ENCODE measurements at places on chromosomes 3 and 15. TPM values are rescaled to one million over a fixed set of nuclear protein-coding genes. Genes with fewer than 3 reads are reported as not detected.
A peak's percentile ranks its signal among the peaks of the same experiment; 100 is the strongest.

DNA sequence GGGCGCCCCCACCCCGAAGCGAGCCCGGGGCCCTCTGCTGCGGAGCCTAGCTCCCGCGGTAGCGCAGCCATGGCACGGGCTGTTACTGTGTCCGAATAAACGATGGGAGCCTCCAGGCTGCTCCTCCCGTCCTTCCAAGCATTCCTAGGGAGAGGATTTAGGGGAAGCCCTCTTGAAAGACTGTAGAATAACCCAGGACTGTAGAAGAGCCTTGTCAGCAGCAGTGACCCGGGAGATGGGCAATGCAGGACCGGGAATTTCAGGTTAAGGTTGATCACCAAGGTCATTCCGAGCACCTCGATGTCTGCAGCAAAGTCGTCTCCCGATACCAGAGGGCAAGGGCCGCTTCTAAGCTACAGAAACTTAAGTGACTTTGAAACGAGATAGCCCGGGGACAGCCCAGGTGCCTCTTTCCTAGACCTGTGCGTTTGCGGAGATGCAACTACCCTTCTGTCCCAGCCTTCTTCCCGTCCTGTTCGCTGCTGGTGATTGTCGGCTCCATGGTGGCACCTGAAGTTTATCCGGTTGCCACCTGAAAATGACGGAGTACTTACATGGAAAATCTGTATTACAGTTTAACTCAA is 753 bp upstream of the MYO5A start:
- no peak for DNase-seq

GRCh38 chr3:185701611-185702261 is 115.6 kb downstream of the SENP2 start:
- no peak for DNase-seq

DNA sequence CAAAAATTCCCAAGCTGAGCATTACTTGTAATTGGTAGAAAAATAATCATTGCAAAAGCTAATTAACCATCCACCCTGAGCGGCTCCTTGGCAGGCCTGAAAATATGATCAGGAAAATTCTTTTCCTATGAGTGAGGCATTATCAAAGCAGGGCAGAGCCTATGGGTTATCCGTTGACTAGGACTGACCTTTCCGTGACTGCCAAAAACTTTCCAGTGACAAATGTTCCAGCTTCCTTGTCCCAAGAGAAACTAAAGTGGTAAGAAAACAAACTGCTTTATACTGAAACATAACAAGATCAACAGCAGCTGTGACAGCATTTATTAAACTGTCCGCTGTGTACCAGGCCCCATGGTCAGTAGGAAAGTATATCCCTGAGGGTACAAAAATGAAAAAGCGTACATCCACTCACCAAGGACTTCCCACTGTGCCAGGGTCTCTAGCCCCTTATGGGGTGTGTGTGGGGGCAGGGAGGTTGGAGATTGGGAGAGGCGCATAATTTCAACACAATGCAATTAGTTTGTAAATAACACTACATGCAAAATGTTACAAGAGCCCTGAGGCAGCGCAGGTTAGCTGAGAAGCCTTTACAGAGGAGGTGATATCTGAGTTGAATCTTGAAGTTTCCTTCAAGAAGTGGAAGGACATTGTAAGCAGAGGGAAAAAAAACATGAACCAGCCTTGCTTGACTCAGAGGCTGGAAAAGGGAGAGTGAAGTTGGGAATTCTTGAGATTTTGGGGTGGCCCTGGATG is 8.5 kb downstream of the LIPC start:
- DNase-seq, result no peak

DNA sequence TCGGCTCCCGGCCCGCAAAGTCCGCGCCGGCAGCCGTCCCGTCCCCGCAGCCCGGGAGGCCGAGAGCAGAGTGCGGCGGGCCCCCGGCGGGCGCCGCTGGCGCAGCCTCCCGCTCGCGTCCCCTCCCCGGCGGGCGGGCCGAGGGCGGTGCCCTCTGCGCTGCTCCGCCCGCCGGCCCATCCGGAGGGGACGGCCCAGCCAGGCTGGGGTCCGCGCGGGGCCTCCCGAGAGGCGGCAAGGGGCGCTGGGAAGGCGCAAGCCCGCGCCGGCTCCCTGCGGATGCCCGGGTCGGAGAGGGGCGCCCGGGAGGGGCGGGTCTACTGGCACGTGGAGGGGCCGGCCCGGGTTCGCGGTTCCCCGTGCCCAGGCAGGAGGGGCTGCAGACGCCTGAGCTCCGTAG is at the start of the genes CLCN2 and POLR2H:
Gene CLCN2, minus strand, starts transcription at position 74 of the 400 bp plus-strand sequence. CDS start 126 bp downstream, outside the sequence.
Gene POLR2H, plus strand, starts transcription at position 179 of the 400 bp plus-strand sequence. CDS start 1,783 bp downstream, outside the sequence.
- peak; percentile 90 for DNase-seq

The UPK1B gene
- 11.7 TPM for total RNA-seq
